A549 treated with AZD2906 at 1 μM for 4 hours (cell line): ENCODE measurements at places on chromosomes 11 and 22. TPM values are rescaled to one million over a fixed set of nuclear protein-coding genes. Genes with fewer than 3 reads are reported as not detected.

The MS4A4A gene
- total RNA-seq, result not detected in 5 replicates

The MS4A4E gene
- not detected in 5 replicates for total RNA-seq

The FADD gene
- total RNA-seq, result 56.7 to 71.4 TPM (median 69.3 TPM) in 5 replicates

The PGA5 gene
- 0.08 TPM in 1 of 5 replicates, not detected in the others for total RNA-seq

The KCNQ1 gene
- 0.66 to 1.1 TPM (median 0.71 TPM) in 5 replicates for total RNA-seq

The PAMR1 gene
- total RNA-seq, result 0.02 to 0.08 TPM in 2 of 5 replicates, not detected in the others

The CRYAB gene
- total RNA-seq, result 12.8 to 27.1 TPM (median 15.4 TPM) in 5 replicates

The FAT3 gene
- total RNA-seq, result 0.15 to 0.38 TPM (median 0.25 TPM) in 5 replicates

The DBX1 gene
- not detected in 5 replicates for total RNA-seq

The APOA1 gene
- total RNA-seq, result 0.14 to 0.65 TPM (median 0.36 TPM) in 5 replicates

The MFRP gene
- total RNA-seq, result not detected in 5 replicates

The TST gene
- total RNA-seq, result 45.4 to 63.9 TPM (median 58.5 TPM) in 5 replicates

The FBLN1 gene
- 45.8 to 61.8 TPM (median 58.3 TPM) in 5 replicates for total RNA-seq

The KDM2A gene
- total RNA-seq, result 42.2 to 43.2 TPM (median 42.9 TPM) in 5 replicates

The C11orf97 gene
- not detected in 5 replicates for total RNA-seq

The NTM gene
- total RNA-seq, result not detected in 5 replicates

The ACTN3 gene
- 0.02 to 0.10 TPM (median 0.09 TPM) in 4 of 5 replicates, not detected in the other for total RNA-seq

The PHOX2A gene
- total RNA-seq, result not detected in 5 replicates

The SGSM1 gene
- 0.42 to 0.87 TPM (median 0.77 TPM) in 5 replicates for total RNA-seq

The FDXACB1 gene
- 1.4 to 1.6 TPM (median 1.5 TPM) in 5 replicates for total RNA-seq

The PARVG gene
- not detected in 5 replicates for total RNA-seq

The TRPM5 gene
- total RNA-seq, result not detected in 5 replicates

The FXYD2 gene
- 13.5 to 21.2 TPM (median 15.8 TPM) in 5 replicates for total RNA-seq

The ASRGL1 gene
- 10.4 to 15.5 TPM (median 13.7 TPM) in 5 replicates for total RNA-seq

The MEI1 gene
- not detected in 5 replicates for total RNA-seq

The RASGRP2 gene
- 0.94 to 2.3 TPM (median 2.0 TPM) in 5 replicates for total RNA-seq

The YPEL1 gene
- 0.10 to 0.68 TPM (median 0.36 TPM) in 5 replicates for total RNA-seq

The MMP13 gene
- total RNA-seq, result 0.04 to 0.08 TPM in 2 of 5 replicates, not detected in the others

The GPHA2 gene
- not detected in 5 replicates for total RNA-seq

The OAF gene
- 7.6 to 11.7 TPM (median 11.0 TPM) in 5 replicates for total RNA-seq
